Activated naive CD8-positive, alpha-beta T cell treated with anti-CD3 and anti-CD28 coated beads for 36 hours (primary cell): ENCODE measurements at places on chromosomes 16 and 17. TPM values are rescaled to one million over a fixed set of nuclear protein-coding genes. Genes with fewer than 3 reads are reported as not detected.

DNA sequence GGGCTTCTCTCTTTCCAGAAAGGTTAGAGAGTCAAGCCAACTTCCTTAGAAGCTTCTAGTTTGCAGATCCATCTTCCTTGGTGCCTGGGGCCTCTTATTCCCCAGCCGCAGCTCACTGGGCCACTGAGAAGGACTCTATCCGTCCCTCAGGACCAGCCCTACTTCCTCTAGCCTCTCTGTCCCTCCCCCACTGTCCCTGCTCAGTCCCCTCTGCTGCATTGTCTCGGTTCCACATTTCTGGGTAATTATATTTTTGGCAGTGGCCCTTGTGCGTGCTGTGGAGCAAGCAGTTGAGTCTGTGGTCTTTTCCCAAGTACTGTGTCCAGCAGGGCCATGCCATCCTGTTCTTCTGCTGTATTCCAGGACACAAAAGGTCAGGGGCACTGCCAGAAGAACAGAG is 17.8 kb downstream of the IRX3 start:
- H3K27me3 ChIP-seq, result peaks cover 21% of the 10 kb centered on the region
- H3K27ac ChIP-seq, result no peak overlapping the region

MYLK3 gene
- total RNA-seq, result 0.54 TPM

DNA sequence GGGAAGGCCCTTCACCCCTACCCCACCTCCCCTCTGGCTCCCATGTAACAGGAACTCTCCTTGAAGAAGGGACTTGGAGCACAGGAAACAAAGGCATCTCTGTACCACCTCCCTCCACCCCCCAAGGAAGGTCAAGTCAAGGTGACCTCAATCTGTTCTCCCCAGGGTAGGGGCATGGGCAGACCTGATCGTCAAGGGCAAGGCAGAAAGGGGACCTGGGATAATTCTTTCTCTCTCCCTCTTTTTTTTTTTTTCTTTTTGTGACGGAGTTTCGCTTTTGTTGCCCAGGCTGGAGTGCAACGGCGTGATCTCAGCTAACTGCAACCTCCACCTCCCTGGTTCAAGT is 4.3 kb upstream of the STAT5A start:
- DNase-seq, result no peak
- H3K4me1 ChIP-seq, result peaks cover 28% of the 10 kb centered on the region
- H3K36me3 ChIP-seq, result peaks cover 14% of the 10 kb centered on the region
- no peak overlapping the region for H3K4me3 ChIP-seq
- no peaks in the 10 kb centered on the region for H3K27me3 ChIP-seq

- DNase-seq, result no peak
- no peak overlapping the region for H3K4me3 ChIP-seq
- H3K36me3 ChIP-seq, result no peaks in the 10 kb centered on the region
- H3K4me1 ChIP-seq, result peaks cover 15% of the 10 kb centered on the region
These were observed 37.5 kb upstream of the BHLHA9 start for GRCh38 chr17:1232786-1233185.

MYL11 gene
- 1.2 TPM for total RNA-seq
